ENCODE measurements at places on chromosomes 1 and 21. TPM values are rescaled to one million over a fixed set of nuclear protein-coding genes. Genes with fewer than 3 reads are reported as not detected.

ADCY10 gene
- total RNA-seq, result 1.9 TPM

NBPF4 gene
- not detected for total RNA-seq

CNR2 gene
- not detected for total RNA-seq

- no peak for DNase-seq
These were observed 27.5 kb upstream of the ANGPTL1 start for GRCh38 chr1:178898401-178898800.

GRCh38 chr1:165635823-165636222 lies 4.8 kb downstream of the MGST3 start:
- no peak for DNase-seq

GRCh38 chr1:160204526-160205241 lies 500 bp upstream of the PEA15 start:
- DNase-seq, result no peak

DNA sequence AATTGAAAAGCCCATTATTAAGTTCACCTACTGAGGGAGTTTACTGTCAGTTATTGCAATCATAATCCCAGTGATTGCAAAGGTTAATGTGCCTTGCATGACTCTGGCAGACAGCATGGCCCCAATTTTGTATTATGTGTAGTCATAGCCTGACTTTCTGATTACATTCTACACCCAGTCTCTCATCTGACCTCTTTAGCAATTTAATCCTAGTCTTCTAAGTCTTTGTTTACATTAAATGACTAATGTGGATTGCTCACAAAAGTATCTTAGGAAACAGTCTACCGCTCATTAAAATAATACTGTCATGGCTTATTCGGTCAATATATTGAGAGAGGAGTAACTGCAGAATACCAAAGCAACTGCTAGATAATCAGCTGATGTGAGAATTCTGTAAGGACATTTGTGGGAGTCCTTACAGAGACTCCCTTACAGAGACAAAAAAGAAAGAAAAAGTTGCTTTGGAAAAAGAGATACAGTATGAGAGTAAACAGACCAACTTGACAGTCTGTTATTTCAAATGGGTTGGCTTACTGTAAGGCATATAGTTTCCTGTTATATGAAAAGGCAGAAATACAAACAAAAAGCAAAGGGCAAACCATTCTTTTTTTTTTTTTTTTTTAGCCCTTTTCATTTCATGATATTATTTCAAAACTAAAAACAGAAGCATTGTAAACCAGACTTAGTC lies 42.8 kb downstream of the SMG7 start:
- DNase-seq, result no peak

- DNase-seq, result no peak
These were observed 4.5 kb downstream of the OVAAL start for GRCh38 chr1:180563026-180563827.

GRCh38 chr21:42734323-42734971 lies 81.0 kb downstream of the PDE9A start:
- no peak for DNase-seq

- peak; percentile 81 for DNase-seq
These were observed 55.3 kb upstream of the WASF2 start for GRCh38 chr1:27545271-27545670.

DNA sequence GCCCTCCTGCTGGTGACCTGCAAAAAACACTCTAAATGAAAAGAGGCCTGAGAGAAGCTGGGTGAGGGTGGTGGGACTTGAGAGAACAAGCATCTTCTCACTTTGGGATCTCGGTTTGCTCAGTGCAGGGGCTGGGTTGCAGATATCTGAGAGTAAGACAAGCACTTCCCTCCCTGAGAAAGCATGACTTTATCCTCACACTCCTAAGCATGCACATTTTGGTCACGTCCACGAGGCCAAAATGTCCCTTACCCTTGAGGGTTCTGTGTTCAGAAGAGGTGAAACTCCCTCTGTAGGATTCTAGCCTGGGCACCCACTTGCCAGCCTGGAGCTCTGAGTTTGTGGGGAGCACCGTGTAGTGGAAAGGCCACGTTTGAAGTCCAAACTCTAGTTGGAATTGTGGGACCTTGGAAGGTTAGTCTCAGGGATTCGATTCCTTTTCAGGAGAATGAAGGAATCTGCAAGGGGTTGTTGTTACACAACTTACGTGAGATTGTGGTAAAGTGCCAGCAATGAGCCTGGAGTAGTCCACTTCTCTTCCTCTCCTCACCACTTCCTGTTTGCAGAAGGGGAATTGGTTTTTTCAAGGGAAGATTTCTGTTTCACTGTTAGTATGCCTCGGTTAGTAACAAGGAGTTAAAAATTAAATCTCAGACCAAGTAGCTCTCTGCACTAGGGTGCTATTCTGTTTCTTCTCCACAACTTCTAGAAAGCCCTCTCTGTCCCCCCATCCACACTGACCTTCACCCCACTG lies 3.0 kb downstream of the FCAMR start:
- no peak for DNase-seq

- peak; percentile 73 for DNase-seq
These were observed 18.7 kb downstream of the CNTN2 start for GRCh38 chr1:205061665-205062069.

DNA sequence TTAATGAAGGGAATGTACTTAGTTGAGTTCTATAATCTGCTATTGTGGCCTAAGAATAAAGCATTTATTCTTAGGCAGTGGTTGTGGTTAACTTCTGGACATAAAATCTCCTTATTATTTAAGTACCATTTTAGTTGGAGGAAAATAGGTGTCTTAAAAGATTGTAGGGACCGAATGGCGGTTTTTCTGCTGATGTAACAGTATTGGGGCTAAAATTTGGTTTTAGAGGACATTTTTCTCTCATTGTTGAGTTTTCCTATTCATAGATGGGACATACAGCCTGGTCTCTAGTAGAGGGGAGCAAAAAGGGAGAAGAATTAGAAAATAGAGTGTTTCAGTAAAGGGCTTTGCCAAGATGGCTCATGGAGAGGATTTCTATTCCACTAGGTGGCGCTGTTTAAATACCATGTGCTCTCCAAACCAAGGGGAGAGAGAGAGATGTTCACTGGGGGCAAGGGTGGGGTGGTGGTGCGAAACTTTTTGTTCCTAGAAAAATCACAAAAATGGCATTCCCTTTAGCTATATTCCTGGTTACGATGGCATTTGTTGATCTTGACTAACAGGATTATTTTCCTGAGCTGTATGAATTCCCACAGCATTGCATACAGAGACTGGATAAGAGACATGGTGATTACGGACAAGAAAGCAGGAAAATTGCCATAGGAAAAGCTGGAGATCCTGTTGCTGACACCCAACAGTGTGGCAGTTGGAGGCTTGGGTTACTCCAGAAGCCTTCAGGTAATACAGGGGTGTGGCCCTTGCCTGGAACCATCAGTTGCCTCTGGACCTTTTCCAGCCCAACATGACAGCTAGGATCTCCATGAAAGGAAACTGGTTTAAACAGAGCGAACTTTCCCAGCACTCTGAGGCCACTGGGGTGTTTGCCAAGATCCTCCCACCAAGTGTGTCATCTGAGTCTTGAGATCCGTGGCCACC lies 18.2 kb upstream of the FCGR2A start:
- DNase-seq, result no peak

- no peak for DNase-seq
These were observed 33.5 kb downstream of the EEIG2 start for GRCh38 chr1:108593448-108593847.

GRCh38 chr1:39305555-39305954 lies 101.1 kb downstream of the MACF1 start:
- no peak for DNase-seq

DNA sequence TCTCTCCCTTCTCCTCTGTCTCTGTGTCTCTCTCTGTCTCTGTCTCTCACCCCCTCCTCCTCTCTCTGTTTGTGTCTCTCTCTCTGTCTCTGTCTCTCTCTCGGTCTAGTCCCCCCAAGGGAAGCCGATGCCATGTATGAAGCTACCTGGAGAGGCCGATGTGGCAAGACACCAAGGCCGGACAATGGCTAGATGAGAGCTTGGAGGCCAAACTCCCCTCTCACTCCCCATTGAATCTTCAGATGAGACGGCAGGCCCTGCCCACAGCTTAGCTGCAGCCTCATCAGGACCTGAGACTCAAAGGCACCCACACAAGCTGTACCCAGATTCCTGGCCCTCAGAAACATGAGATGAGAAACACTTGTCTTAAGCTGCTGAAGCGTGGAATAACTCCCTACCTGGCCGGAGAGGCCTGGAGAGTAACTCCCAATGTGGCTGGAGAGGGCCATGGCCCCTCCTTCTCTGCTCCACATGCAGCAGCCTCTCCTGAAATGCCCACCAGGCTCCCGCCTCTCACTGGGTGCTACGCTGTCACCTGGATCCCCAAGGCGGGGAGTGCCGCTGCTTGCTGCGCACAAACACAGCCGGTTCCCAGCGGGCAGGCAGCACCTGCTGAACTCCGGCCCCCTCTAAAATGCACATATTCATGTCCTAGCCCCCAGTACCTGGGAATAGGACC lies 7.8 kb upstream of the ACTRT2 start:
- DNase-seq, result no peak

DNA sequence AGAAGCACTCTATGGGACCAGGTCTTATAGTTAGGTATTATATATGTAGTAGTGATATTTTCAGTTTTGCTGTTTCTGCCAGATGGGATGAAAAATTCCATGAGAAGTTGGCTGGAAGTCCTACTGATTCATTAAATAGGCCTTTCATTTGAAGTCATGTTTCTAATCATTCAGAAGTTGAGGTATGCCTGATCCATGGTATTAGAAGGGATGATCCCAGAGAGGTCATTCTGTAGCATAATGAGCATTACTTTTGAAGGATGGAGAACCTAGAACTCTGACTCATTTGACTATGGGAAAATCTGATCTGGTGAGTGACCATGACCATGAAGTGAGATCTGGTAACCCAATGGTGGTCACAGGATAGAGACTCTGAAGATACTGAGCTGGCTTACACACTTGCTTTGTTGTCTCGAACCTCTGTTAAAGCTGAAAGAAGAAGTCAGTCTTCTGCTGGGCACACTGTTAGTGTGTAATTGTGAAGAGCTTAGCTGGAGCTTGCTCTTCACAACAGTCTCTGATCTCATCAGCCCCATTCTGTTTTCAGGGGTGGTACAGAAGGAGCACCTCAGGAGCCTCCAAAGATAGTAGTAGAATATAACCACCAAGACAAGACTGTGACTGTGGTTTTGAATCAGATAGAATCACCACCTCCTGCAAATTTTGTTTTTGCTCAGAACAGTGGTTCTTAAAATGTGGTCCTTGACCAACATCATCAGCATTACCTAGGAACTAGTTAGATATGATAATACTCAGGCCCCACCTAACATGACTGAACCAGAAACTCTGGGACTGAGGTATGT lies 9.0 kb downstream of the MGST3 start:
- no peak for DNase-seq

All from ascending aorta (tissue), 2 donors.